Heart left ventricle (tissue), 16 donors: ENCODE measurements at places on chromosomes 2 and 18.

GRCh38 chr18:27887711-27888495, 289.0 kb downstream of the CDH2 start:
- DNase-seq: no peak

GRCh38 chr2:177548636-177549035, 156.1 kb downstream of the AGPS start:
- no peak for DNase-seq

DNA sequence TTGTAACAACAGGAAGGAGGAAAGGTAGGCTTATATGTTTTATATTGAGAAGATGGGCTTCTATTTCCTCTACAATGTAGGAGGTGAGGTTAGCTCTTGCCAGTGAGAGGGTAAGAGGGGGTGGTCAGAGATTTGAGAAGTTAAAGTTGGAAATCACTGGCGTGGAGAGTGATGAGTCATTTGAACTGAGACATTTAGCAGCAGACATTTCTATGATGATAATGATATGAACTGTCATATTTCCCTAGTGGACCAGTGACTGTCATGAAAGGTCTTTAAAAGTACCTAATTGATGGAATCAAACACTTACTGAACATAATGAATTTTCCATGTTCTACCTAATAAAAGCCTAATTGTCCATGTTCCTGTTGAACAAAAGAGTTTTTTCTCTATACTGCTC, 126.1 kb downstream of the FAM161A start:
- no peak for DNase-seq

DNA sequence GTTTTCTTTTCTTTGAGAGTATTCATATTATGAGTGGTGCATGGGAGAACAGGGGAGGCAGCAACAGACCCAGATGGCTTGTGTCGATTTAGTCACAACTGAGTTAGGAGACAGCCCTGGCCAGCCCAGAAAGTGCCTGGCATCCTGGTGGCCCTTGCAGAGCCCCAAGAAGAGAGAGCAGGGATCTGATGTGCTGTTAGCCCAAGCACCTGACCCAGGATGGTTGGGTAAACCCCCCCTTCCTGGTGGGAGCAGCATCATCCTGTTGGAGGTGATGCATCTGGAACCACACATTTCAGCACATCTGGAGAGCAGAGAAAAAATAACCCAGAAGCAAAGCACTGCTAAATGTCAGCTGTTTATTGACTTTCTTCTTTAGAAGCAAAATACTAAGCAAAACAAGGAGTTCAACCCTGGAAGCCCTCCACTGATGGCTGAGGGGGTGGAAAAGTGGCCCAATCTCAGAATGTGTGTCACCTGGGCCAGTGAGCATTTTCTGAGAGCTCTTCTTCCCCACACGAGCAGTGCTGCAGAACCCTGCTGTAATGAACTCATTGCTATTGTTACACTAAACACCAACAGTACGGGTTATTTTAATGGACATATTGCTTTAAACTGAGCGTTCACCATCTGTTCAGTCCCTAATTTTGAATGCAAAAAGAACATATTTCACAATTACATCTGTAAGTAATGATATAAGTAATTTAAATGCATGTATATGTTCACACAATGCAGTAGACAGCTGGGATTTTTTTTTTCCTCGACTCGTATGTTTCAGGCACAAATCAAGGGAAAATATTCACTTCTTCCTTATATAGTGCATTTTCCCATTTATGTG, 100.6 kb upstream of the SMIM21 start:
- no peak for DNase-seq

DNA sequence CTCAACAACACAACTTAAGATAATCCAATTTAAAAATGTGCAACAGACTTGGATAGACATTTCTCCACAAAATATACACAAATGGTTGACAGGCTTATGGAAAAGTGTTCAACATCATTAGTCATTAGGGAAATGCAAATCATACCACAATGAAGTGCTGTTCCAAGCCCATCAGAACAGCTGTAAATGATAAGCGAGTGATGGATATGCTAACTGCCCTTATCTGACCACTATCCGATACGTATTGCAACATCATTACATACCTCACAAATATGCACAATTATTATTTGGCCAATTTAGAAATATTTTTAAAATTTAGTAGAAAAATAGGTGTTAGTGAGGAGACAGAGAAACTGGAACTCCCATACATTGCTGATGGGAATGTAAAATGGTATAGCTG, 62.2 kb downstream of the PPP4R1 start:
- no peak for DNase-seq

DNA sequence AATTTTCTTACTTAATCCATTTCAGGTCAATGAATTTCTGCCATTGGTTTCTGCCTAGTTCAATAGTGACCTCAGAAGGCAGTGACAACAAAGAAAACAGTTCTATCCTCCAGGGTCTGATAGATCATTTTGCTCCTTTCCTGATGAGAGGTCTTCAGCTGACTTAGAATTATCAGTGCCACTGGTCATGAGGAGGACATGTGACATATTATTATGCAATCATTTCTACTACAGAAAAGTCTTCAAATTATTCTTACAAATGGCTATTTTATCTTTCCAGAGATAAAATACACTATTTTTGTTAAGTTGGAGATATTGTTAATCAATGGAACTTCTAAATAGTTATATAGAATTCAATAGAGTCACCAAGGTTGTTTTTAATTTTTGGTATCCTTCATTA, 360.0 kb upstream of the GALNT5 start:
- DNase-seq: no peak

DNA sequence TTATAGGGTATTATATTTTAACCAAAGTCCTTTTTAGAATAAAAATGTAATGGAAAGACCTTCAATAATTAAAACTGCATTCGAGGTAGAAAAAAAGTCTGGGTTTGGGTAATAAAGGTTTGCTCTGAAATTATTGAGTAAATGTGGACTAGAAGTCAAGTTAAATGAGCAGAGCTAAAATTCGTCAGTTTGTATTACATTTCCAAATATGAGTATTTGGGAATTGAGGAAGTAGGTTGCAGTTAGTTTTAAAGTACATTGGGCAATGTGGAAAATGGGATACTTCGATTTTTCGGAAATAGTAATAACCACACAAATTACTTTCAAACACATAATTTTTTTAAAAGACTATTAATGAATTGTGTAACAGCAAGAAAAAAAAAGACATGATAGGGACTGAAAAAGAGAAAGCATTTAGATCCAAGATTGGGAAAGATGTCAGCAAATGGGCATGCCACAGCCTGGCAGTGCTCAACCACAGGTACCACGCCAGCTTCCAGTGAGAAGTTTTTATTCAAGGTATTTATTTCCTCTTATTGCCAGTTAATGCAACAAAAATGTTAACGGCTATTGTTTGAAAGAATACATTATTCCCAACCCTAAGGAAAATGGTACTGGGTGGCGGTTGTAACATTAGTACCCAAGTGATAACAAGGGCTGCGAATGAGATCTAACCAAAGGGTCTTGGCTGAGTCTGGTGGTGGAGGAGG, 50.0 kb downstream of the TTC39C start:
- no peak for DNase-seq

DNA sequence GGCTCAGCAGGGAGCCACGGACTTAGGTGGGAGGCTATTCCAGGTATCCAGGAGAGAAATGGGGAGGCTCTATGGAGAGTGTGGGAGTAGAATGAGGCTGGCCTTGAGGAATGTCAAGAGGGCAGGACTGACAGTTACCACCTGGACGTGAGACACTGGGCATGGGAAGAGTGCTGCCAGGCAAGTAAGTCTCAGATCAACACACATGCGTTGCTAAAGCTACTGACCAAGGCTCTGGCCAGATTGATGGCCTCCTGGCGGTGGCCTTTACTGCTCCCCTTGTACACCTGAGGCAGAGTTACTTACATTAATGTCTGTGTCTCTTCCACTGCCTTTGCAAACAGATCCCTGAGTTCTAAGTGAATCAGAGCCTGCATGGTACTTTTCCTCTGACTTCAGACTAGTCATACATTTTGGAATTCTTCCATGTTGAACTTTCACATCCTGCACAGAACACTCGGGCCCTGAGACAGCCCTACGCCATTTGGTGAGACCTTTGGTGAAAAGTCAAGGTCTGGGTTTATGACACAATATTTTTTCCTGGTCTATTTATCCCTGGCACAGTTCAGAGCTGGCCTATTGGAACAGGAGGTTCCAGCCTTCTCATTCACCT, 398.8 kb upstream of the TRIB2 start:
- DNase-seq: no peak

- no peak for DNase-seq
These were observed 105.4 kb upstream of the SCN1A start for GRCh38 chr2:166233244-166233643.

DNA sequence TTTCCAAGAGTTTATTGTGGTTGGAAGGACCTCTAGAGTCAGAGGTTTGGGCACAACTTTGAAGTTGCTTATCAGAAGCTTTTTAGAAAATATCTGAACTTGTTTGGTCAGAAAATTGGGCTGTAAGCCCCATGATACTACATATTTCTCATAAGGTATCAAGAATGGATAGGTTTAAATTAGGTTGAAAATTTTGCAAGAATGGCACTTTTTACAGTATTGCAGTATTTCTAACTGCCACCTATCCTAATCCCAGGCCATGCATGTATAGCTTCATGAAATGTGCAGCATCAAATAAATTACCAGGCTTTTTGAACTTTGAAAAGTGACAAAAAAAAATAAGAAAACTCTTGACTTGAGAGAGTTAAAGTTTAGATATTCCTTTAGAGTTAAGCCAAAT, 367.2 kb downstream of the FIGN start:
- DNase-seq: no peak

DNA sequence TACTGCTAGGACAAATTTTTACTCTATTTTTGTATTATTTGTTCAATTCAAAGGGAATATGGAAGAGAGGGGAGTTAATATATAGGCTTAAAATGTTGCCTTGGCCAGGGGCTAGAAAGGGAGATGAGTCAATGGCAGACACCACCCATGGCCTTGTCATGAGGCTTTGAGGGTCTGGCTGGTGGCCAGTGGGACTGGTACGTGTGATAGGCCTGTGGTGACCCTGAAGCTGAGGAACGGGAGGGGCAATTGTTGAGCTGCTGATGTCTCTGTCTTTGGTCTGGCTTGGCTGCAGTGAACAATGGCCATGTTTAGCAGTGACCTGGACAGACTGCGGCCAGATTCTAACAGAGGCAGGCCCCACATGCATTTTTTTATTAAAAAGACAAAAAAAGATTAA, 18.5 kb downstream of the GKN1 start:
- no peak for DNase-seq

GRCh38 chr2:171706152-171706803, 19.0 kb downstream of the DYNC1I2 start:
- no peak for DNase-seq

DNA sequence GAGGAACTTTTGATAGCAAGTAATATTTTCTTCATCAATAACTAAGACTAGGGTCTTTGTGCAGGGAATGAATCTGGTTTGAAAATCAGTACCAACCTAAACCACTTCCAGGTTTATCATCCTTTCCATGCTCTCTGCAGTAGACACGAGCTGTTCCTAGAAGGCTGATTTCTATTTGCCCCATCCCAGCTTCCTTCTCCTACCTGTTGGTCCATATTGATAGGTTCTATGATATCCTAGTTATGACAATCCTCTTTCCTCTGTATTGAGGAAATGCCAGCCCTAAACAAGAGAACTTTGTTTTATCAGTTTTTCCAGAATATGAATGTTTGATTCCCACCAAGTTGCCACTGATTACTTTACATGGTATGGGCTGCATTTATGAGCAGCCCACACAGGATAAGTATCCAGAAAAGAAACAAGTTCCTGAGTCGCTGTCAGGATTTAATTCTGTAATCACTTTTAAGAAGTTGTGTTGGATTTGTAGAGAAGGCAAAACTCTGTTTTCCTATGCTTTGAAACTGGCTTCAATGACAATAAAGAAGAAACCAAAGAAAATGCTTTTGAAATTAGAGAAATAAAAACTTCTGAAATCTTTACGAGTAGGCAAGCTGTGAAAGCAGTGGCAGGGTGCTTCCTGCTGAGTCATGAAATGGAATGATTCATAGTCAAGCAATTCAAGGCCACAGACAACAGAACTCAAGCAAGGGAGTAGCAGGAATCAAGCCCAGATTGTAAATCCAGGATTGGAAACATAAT, 37.3 kb upstream of the TANK start:
- peak; percentile 41 for DNase-seq

GRCh38 chr2:57947398-57947797, 99.2 kb upstream of the VRK2 start:
- DNase-seq: no peak

- DNase-seq: peak; percentile 0
These were observed 72.5 kb downstream of the ACKR3 start for GRCh38 chr2:236642125-236642524.

GRCh38 chr2:62136956-62137830, 58.7 kb upstream of the B3GNT2 start:
- DNase-seq: no peak

DNA sequence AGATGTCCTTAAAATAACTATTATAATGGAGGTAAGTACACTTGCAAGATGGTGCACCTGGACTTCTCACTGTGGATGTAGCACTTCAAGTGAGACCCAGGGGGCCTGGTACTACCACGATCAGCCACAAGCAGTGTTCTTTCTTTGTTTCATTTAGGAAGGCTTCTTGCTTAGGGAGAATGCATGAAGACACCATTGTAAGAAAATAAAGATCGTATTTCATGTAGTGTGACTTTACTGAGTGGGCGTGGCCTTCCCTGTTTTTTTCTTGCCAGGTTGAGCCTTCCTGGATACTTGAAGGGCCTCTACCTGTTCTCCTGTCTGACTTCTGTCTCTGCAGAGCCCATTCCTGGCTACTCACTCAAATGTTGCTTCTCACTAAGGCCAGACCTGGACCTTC, 615.6 kb upstream of the SOX11 start:
- no peak for DNase-seq

GRCh38 chr2:15765686-15766302, 174.1 kb downstream of the DDX1 start:
- no peak for DNase-seq
